ENCODE measurements at places on chromosomes 2 and 18. TPM values are rescaled to one million over a fixed set of nuclear protein-coding genes. Genes with fewer than 3 reads are reported as not detected.

GRCh38 chr2:102434655-102435381, 11.9 kb downstream of the IL18RAP start:
- DNase-seq: no peak

DNA sequence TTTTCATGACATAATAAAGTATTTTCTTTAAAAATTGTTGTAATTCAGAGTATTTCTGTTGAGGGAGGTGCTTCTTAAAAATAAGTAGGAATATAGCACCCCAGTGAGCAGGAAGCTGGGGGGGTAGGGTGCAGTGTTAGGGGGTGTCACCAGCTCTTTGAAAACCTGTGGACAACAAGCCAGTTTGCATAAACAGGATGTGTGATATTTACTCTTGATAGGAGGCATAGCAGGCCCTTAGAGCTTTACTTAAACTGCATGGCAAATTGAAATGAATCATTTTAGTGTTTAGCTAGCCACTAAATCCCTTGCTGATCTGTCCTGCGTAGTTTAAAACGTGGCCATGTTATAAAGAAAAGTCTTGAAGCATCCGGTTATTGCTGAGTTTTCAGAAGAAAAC, 8.4 kb downstream of the TGIF1 start:
- no peak for DNase-seq

Gene MFSD2B
- not detected for total RNA-seq

Gene CFAP65
- total RNA-seq: not detected

Gene TBR1
- 0.64 TPM for total RNA-seq

Data from breast epithelium (tissue), 4 donors.